ENCODE measurements at places on chromosomes 7 and 10.
A peak's percentile ranks its signal among the peaks of the same experiment; 100 is the strongest.

DNA sequence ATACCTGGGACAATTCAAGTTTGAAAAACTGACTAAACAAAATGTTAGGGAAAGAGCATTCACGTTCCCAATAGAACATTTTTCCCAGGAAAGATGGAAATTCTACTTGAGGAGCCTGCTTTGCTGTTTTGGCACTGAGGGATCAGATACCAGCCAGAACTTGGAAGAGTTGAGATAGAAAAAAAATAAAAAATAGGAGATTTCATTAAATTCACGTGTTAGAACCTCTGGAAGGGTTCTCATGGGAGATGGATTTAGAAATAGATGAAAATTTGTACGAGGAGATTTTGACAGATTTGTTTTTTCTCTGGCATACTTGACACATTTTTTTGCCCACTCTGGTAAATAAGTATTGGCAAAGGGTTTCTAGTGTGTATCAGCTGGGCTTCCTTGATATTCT is 63.7 kb downstream of the CELF2 start:
- no peak for DNase-seq

- DNase-seq: peak; percentile 55
Measured at GRCh38 chr7:105808703-105809590, 67.5 kb downstream of the ATXN7L1 start.

GRCh38 chr10:14601872-14602725 is 172.6 kb downstream of the FAM107B start:
- peak; percentile 62 for DNase-seq

DNA sequence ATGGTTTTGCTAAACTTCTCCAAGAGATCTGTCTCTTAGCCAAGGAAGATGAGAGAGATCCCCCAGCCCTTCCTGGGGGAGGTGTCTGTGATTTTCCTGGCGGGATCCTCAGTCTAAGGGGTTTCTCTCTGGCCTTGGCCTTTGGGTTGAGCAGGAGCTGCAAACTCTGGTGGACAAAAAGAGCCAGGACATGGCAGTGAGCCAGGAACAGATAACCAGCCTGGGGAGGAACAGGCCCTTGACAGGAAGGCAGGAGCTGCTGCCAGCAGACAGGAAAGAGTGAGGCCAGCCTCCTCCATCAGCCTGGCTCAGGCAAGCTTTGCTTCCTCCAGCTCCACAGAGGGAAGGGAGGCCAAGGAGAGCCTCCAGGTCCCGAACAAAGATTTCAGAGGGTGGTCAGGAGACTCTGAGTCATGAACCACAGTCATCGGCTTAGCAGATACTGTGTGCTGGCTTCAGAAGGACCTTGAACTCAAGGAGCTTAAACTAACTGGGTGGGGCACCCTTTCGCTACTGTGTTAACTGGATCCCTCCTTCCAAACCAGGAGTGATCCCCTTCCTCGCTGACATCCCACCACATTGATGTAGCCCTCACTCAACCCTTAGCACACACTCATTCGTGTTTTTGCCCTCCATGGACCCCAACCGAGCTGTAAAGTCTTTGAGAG is 34.7 kb downstream of the DDIT4 start:
- peak; percentile 81 for DNase-seq

GRCh38 chr10:116029826-116030225 is 243.2 kb downstream of the GFRA1 start:
- DNase-seq: no peak

DNA sequence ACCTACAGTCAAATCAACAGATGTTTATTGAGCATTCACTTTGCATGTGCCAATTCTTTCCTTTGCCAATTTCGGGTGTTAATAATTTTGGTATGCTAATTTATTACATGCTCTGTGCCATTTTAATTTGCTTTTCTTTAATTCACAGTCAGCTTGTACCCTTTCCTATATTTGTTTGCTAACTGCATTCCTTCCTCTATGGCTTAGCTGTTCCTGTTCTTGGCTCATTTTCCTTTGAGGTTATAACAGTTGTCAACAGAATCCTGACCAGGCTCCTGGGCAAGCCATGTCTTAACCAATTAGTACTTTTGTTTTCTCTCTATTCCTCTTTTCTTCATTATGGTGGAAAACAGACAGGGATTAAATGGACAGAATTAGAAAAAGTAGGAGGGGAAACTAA is 73.6 kb upstream of the RPA3 start:
- DNase-seq: peak; percentile 29

DNA sequence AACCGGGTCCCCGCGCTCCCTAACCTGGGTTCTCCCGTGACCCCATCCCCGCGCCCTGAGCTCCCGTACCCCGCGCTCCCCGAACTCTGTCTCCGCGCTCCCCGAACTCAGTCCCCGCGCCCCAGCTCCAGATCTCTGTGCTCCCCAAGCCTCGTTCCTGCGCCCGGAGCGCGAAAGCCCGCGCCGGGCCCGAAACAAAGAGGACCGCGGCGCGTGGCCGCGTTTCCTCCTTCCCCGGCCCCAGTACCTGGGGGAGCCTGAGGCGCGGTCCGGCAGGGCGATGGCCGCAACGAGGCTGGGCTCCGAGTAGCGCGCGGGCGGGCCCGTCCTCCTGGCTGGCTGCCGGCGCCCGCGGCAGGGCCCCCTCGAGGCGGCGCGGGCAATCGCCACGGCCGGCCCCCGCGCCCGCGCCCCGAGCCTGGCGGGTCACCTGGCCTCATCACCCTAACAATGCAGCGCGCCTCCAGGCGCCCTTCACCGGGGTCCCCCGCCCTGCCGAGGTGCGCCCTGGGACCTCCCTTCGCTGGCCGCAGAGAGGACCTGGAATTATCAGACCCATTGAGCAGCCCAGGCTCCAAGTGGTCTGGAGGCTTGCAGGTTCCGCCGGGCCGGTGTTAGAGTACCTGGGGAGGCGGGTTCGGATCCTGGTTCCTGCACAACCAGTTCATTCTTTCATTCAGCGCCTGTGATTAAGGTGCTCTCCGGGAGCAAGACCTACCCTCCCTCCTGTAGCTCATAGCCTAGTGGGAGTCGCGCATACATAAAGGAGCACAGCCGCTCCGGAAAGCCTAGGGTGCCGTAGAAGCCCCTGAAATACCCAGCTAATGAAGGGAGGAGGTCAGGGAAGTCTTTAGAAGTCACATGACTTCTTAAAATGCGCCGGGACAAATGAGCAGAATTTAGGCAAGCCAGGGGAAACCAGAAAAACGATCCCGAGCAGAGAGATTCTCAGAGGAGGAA is at the start of gene TNS3:
Gene TNS3 (minus strand): TSS at position 308 of the 960 bp plus-strand sequence. CDS start 142,475 bp downstream, outside the sequence.
- no peak for DNase-seq

- no peak for DNase-seq
Measured at GRCh38 chr7:143397710-143398530, 10.7 kb downstream of the EPHA1 start.

- DNase-seq: no peak
Measured at GRCh38 chr7:150716939-150717338, 526 bp downstream of the GIMAP1 start.

DNA sequence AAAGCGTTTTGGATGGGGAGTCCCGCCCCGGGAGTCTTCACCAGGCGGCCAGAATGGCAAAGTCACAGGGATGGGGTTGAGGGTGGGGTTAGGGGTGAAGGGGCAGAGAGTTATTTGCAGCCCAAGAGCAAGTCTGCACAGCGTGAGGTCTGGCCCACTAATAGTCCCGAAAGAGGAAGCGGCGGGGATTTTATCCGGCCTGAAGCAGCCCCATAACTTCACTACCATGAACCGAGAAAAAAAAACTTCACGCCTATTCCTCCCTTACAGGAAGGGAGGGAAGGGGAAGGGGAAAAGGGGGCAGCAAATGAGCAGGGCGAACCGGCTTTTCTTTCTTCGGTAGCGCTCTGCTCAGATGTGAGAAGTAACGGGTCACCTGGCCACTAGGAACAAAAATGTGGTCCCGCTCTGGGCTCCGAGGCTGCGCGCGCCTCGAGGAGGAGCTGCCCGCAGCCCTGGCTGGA is 712 bp downstream of the ITPRIP start:
- DNase-seq: peak; percentile 49

- DNase-seq: no peak
Measured at GRCh38 chr10:12338981-12339380, 10.4 kb upstream of the CAMK1D start.

GRCh38 chr7:128831178-128831993 is 1.2 kb downstream of the FLNC start:
- peak; percentile 87 for DNase-seq

DNA sequence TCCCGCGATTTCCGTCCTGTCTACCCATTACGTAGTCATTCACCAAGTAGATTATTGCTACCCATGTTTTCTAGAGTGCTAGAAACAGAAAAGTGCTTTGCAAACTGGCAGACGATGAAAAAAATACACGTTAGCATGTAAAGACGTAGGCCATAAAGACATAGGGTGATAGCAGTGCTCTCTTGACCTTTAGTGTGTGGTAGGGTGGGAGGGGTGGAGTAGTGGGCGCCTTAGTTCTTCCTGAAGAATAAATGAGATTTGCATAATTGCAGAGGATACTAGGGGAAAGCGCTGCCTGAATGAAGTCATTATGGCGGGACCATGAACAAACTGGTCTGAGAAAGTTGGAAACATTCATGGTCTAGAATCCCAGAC is 948 bp downstream of the ZNF485 start:
- DNase-seq: no peak

DNA sequence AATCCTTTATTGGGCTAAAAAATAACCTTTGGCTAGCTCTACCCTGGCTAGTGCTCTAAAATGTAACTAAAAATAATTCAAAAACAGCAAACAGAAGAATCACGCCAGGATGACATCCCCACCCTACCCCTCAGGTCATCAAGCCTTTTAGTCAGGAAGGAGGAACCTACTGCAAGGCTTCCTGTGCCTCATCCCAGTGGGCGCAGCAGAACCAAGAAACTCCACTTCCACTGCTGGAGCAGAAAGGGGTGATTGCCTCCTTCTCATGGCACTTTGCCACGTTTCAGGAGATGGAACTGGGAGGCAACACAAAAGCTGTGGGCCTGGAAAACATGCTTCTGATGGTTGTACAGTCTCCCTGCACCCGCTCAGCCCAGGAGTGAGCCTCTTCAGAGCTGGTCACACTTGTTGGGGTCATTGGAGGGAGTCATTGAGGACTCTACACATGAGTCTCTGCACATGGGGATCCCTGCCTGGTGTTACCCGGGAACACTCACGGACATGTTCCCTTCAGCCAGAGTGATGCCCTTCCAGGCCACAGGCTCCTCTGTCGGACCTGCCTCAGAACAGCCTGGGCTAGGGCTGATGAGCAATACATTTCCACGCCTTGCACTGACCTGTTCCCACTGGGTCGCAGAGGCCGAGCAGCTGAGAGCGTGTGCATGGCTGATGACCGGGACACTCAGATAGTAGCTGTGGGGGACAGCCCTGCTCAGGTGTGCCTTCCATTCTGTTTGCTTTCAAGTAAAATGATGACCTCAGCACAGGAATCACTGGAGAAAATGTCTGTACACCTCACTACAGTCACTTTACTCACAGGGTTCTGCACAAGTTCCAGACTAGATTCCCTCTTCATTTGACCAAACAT is 355.3 kb downstream of the FGFR2 start:
- DNase-seq: no peak

- no peak for DNase-seq
Measured at GRCh38 chr7:124074007-124074406, 41.1 kb upstream of the TMEM229A start.

- no peak for DNase-seq
Measured at GRCh38 chr10:59588791-59589190, 120.9 kb downstream of the SLC16A9 start.

DNA sequence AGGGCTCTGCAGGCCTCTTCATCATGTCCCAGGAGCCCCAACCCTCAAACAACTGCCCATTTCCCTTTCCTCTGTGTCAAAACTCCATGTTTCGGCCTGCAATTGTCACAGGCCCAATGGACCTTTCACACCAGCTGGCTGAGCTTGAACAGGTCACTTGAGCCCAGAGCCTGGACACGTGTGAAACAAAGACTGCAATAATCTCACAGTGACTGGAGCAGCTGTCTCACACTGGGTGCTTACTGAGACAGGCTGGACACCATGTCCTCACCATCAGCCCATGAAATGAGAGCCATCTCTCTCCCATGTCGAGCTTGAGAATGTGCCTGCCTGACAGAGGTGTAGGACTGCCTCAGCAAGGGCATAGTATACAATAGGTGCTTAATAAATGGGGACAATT is 19.5 kb upstream of the EIF5AL1 start:
- DNase-seq: no peak

DNA sequence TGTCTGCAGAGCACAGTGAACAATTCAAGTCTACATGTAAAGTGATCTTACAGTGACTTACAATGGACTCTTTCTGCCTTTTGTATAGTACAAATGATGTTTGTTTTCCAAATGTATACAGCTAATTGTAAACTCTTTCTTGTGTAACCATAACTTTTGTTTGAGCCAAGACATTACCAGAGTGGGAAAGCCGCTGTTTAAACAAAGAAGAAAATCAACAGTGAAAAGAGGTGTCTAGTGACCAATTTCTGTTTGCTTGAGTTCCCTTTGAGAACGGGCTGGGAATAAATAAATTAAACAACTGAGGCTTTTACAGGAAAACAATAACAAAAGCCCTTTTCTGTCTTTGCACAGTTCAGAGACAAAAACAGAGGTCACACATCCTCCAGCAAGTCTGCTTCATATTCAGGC is 1163.4 kb downstream of the CNTNAP2 start:
- DNase-seq: no peak

GRCh38 chr10:102775201-102775934 is 31.6 kb downstream of the WBP1L start:
- peak; percentile 45 for DNase-seq

DNA sequence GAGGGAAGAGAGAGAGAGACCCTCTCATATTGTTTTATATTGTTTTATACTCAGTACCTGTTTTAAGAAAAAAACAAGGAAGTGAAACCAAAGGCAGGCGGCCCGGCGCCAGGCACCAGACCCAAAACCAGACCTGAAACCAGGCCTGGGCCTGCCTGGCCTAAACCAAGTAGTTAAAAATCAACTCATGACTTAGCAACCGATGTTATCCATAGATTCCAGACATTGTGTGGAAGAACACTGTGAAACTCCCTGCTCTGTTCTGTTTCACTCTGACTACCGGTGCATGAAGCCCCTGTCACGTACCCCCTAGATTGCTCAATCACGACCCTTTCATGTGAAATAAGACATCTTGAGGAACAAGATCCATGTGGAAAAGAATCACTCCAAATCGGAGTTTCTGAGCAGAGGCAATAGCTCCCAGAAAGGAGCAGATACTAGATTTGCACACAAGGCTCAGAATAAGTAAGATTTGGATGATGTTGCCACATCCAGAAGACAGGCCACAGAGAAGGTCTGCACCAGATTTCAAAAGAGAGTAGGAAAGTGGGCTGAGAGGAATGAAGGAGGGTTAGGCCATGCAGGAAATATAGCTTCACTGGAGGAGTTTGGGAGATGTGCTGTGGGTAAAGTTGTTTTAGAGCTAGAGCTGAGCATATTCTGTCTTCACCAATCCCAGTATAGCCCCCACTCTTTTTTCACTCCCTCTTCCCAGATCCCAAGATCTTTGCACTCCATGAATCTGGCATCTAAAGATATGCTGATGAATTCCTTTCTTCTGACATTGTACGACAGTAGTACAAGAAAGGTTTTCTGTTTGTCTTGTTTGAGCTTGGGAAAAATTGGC is 8.8 kb upstream of the ZNF248 start:
- DNase-seq: no peak

DNA sequence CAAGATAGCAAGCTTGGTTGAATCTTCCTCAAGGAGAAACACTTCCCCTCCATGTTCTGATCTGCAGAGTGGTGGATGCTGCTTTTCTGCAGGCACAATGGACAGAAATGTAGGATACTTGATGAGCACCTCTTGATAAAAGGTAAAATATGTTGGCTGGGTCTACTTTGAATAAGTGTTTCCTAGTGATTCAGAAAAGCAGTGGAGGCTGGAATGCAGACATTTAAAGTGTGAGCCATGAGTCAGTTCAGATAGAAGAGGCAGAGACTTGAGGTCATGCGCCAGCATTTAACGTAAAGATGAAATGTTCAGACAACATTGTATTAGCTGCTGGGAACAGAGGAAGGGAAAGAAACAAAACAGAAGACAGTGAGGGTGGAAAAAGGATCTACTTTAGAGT is 403.1 kb downstream of the ADRA2A start:
- no peak for DNase-seq
